NCI-H526 treated with DMSO at 0.1 percent for 48 hours (cell line): ENCODE measurements at places on chromosomes 12 and 14.

DNA sequence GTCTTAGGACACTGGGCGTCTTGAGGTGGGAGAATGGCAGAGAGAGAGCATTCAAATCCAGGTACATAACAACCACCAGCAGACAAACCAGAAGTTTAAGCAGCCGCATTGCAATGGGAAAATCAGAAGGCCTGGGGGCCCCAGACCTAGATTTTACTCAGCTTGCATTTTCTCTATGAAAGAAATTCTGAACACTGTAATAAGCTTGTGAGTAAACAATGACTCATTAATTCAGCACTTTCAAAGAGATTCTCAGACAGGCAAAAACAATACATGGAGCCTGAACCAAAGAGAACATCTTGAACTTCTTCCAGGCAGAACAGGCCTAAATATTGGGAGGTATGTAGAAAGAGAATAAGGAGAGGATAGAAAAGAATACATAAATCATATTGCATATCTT is 69.8 kb upstream of the IFNG-AS1 start:
- no peak for DNase-seq

DNA sequence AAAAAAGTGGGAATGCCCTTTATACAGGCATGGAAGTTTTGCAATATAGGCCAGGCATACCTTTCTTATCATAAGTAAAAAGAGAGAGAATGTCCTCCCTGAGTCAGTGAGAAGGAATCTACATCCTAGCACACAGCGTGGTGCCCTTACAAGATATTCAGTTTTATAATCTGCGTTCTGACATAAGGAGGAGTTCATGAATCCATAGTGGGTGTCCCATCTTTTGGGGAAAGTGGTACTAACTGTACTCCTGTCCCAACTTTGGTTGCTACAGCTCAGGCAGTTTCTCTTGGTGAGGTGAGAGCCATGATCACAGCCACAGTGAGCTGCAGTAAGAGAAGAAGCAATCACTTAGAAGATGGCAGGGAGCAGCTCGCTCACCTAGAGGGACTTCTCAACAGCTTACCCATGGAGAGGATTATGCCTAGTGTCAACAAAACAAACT is 332.9 kb downstream of the BCAT1 start:
- DNase-seq = no peak

- DNase-seq = no peak
Measured at GRCh38 chr14:105304565-105304964, 3.8 kb upstream of the BRF1 start.

DNA sequence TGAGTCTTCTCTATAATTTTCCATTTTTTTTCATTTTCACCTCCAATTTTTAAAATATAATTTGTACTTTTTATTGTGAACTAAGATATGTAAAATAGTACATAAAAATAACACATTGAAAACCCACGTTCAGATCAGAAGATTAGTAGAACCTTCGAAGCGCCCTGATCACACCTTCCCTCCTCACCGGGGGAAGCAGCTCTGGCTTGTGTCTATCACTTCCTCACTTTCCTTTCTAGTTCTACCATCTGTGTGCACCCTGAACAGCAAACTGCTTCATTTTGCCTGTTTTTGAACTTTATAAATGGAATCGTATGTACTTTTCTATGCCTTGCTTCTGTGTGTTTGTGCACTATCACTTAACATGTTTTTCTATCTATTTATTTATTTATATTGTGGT is 11.8 kb upstream of the CD27 start:
- no peak for DNase-seq

GRCh38 chr12:116267948-116268347 is 9.5 kb downstream of the MED13L start:
- DNase-seq = no peak

DNA sequence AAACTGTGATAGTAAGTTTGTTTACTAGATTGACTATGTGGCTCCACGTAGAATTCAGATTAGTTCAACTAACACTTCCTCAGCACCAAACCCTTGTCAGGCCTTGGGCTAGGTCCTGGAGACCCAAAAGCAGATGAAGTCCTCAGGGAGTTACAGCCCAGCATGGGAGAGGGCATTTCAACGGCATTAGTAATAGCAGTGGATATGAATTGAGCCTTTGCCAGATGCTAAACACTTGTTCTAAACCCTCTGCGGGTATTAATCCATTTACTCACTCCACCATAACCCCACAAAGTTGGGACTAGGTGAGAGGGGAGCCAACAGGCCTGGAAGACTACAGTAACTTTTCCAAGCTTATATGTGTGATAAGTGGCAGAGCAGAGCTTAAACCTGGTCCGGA is 714.6 kb downstream of the DIO2 start:
- no peak for DNase-seq

GRCh38 chr14:105846312-105846711 is 319.9 kb downstream of the TMEM121 start:
- no peak for DNase-seq

GRCh38 chr12:53564278-53564677 is 57.0 kb upstream of the NPFF start:
- no peak for DNase-seq
